ENCODE measurements at places on chromosomes 2 and 18. TPM values are rescaled to one million over a fixed set of nuclear protein-coding genes. Genes with fewer than 3 reads are reported as not detected.

DNA sequence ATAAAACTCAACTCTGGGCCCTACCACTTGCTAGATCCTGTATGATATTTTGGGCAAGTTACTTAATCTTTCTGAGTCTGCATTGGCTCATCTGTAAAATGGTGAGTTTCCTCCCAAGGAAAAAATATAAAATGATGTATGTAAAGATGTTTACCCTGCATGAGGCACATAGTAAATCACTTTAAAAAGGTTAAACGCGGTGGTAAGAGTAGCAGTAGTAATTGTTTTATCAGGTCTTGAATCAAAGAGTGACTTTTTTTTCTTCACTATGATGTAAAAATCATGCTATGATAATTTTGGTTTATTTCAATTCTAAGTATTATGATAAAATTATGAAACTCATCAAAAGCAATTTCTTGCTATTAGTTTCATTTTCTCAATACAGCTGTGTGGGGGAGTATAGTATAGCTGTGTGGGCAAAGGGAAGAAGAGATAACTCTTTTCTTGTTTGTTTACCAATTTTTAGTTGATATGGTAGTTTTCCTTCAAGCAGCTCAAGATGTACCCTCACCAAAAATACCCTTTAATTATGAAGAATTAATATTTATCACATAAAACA, 10.7 kb downstream of the ARHGAP15 start:
- DNase-seq, result no peak

GRCh38 chr2:26164231-26164630, 8.7 kb upstream of the GAREM2 start:
- no peak for DNase-seq

RANBP2 gene
- 7.3 TPM for polyA plus RNA-seq

CFAP221 gene
- polyA plus RNA-seq, result not detected

GPAT2 gene
- polyA plus RNA-seq, result 0.44 TPM

RAB27B gene
- polyA plus RNA-seq, result not detected

GRCh38 chr2:231924889-231925275, 1.3 kb downstream of the NPPC start:
- DNase-seq, result no peak

OSBPL6 gene
- not detected for polyA plus RNA-seq

DNA sequence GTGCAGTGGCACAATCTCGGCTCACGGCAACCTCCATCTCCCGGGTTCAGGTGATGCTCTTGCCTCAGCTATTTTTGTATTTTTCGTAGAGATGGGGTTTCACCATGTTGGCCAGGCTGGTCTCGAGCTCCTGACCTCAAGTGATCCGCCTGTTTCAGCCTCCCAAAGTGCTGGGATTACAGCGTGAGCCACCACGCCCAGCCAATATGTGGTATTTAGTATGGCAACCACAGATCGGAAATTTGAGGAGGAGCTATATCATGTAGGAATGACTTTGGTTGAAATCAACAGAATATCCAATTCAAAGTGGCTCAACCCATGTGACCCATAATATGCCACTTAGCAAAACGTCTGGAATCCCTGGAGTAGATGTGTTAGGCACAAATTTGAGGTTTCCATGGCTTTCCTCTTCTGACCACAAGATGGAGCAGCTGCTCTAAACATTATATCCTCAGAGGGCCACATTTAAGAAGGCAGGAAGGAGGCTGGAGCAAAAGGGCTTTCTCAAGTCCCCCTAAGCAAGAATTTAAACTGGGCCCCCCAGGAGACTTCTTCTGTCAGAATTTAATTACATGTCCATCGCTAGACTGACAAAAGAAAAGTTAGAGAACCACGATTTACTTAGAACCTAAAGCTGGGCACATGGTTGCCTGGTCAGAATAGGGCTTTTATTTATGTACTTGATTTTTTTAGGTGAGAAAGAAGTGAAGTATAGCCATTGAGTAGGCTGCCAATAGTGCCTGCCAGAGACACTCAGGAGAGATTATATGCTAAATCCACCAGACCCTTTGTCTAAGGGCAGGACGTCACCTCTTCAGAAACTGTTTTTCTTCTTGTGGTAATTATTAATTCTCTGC, 49.6 kb upstream of the ITSN2 start:
- DNase-seq, result peak; percentile 58

EPB41L3 gene
- polyA plus RNA-seq, result 25.2 TPM
